Bronchial epithelial cell (primary cell): ENCODE measurements at places on chromosomes 6 and 20.

GRCh38 chr6:8858854-8859331, 423.5 kb upstream of the SLC35B3 start:
- no peak for DNase-seq

- no peak for DNase-seq
Measured at GRCh38 chr6:31727034-31727716, 1.9 kb downstream of the DDAH2 start.

DNA sequence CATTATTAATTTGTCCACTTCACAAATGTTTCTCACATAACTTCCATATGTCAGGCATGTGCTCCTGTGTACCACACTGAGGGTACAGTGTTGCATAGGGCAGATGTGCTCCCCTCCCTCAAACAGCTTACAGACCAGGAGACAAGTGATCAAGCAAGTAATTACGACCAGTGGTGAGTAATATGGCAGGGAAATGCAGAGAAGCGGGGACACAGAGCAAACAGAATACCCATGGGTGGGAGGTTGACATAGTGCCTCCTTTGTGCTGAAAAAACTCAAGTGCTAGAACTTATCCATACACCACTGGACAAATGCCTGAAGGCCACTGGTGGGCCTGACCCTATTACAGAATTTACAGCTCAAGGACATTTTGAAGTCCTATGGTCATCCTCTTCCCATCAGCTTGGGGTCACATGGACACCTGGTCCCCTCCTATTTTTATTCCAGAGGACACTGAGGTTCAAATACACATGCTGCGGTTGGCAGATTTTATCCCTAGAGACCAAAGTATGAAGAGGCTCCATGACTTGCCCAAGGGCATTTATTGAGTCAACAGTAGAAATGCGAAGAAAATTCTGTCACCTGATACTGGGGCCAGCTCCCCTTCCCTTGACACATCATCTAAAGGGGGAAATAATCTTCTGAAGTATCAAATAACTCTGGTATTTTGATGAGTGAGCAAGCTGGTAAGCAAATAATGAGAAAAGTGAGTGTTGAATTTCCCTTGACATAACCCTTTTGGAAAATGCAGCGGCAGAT, 116.6 kb downstream of the QRSL1 start:
- DNase-seq: peak; percentile 95

DNA sequence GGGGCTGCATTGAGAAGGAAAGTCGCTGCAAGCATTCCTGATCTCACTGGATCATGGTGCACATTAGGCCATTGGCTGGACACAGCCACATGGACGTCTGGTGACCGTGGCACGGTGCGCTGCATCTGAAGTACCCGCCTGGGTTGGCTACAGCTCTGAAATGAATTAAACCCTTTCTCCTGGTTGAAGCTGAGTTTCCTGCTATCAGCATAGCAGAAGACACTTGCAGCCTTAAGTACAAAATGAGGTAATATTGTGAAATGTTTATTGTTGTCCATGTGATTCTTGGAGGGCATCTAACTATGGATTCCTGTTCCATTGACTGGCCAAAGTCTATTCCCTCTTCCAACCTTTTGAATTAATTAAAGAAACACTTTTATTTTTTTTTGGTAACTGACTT, 89.8 kb upstream of the ADTRP start:
- DNase-seq: no peak

GRCh38 chr6:134657343-134657742, 292.6 kb downstream of the ALDH8A1 start:
- no peak for DNase-seq

GRCh38 chr20:51258582-51259165, 235.8 kb upstream of the KCNG1 start:
- peak; percentile 95 for DNase-seq

GRCh38 chr20:38840053-38840893, 34.8 kb downstream of the PPP1R16B start:
- DNase-seq: no peak

- no peak for DNase-seq
Measured at GRCh38 chr20:10047427-10047826, 12.6 kb downstream of the ANKEF1 start.

- DNase-seq: peak; percentile 12
Measured at GRCh38 chr20:51628533-51629398, 86.2 kb upstream of the NFATC2 start.

- DNase-seq: no peak
Measured at GRCh38 chr20:22429175-22430153, 154.9 kb downstream of the FOXA2 start.

DNA sequence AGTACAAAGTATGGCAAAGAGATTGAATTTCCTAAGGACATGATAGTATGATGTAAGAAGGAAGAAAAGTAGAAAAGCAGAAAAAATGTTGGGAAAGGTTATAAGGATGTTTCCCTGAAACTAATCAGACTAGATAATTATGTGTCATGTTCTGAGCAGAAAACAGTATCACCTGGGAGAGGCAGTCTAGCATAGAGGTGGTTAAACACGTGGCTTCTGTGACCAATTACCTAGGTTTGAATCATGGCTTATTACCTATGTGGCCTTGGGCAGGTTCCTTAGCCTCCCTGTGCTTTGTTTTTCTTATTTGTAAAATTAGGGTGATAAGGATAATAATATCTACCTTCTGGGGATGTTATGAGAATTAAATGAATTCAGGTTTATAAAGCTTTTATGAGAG, 38.0 kb downstream of the SCGN start:
- peak; percentile 49 for DNase-seq

- DNase-seq: no peak
Measured at GRCh38 chr6:26123675-26123946, 36.4 kb downstream of the HFE start.

GRCh38 chr6:75770844-75771243, 21.8 kb downstream of the MYO6 start:
- no peak for DNase-seq

DNA sequence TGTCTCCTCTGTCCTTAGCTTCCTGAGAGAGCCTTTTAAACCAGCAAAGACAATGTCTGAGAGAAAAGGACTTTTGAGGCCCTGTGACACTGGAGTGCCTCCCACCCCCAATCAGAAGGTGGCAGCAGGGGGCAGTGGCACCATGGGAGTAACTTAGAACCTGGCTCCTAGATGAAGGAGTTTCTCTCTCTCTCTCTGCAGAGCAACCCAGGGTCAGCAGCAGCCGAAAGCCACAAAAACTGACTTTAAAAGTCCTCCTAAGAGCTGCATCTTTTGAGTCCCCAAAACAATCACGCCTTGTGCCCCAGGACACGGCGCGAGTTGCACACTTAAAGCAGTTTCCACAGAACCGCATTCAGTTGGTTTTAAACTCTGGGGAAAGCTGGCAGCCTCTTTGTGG, 5.3 kb upstream of the TCP11 start:
- peak; percentile 43 for DNase-seq

GRCh38 chr6:108423982-108424705, 129.3 kb downstream of the AFG1L start:
- DNase-seq: no peak

GRCh38 chr6:69294407-69294806, 502.4 kb downstream of the LMBRD1 start:
- no peak for DNase-seq

DNA sequence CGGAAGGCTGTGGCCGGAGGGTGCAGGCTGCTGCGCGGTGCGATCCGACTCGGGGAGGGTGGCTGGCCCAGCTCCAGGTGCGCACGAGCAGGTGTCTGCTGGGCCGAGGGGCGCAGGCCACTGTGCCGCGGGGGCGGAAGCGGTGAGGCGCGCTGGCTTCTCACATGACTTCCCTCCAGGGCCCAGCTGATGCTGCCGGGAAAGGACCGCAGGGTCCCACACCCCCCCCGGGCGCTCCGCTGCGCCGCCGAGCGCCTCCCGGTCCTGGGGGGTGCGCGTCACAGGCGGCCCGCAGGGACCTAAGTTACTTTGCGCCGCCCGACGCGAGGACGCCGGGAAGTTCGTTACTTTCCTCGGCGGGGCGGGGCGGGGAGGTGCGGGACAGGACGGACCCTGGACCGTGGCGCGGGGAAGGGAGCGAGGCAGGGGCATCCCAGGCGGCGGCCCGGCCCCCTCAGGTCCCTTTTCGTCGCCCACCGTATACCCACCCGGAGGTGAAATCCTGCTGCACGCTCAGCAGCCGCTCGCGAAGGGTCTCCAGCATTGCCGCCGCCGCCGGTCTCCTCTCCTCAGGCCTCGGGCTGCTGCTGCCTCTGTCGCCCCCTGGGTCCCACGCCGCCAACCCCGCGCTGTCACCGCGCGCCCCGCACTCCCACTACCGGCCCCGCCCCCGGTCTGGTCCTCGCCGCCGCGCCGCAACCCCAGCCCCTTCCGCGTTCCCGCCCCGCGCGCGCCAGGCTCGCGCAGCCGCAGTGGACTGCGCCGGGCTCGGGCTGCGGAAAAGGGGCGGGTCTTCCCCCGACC, at the start of gene DTNBP1:
DTNBP1 (minus strand) TSS at position 703 of the 804 bp plus-strand sequence; CDS start at position 544, 159 bp downstream.
- DNase-seq: peak; percentile 40

DNA sequence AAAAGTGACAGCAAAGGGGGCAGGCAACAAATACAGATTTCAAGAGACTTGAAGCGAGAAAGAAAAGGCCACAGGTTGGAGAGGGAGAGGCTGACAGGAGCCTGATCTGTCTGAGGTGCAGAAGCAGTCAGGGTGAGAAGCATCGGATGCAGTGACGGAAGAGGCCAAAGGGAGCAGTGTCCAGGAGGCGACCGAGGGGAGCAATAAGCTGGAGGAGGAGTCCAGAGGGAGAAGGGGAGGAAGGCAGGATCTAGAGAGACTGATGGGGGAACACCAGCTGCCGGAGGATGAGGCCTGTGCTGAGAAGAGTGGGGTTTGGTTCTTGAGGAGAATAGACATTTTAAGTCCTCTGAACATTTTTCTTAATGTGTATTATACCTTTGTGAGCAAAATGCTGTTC, 23.8 kb downstream of the FARS2 start:
- DNase-seq: no peak

DNA sequence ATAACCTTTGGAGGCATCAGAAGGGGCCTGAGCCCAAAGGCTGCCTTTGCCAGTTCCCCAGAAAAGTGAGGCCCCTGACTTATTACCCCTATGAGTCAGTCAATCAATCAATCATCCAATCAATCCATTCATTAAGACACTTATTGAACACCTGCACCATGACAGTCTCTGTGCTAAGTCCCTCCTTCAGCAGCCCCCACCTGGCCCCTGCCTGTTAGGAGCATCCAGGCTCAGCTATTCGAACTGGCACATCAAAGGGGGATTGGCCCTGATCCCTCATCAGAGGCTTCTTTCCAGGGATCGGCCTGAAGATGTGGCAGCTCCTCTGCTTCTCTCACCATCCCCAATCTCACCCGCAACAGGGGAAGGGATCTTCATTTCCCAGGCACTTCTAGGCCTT, 27.7 kb upstream of the VEGFA start:
- no peak for DNase-seq

- DNase-seq: no peak
Measured at GRCh38 chr20:47484303-47484702, 17.4 kb upstream of the NCOA3 start.

DNA sequence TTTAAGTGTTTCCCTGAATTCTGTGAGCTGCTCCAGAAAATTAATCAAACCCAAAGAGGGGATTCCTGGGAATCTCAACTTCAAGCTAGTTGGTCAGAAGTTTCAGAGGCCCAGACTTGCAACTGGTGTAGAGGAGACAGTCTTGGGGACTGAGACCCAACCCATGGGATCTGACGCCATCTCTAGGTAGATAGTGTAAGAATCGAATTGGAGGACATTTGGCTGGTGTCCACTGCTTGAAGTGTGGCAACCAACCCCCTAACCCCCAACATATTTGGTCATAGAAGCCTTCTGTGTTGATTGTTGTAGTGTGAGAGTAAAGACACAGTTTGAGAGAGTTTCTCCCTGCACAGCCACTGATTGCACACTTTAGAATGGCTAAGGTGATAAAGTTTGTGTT, 103.5 kb upstream of the CARMIL1 start:
- DNase-seq: no peak

- DNase-seq: no peak
Measured at GRCh38 chr6:79902046-79902445, 45.3 kb downstream of the ELOVL4 start.

DNA sequence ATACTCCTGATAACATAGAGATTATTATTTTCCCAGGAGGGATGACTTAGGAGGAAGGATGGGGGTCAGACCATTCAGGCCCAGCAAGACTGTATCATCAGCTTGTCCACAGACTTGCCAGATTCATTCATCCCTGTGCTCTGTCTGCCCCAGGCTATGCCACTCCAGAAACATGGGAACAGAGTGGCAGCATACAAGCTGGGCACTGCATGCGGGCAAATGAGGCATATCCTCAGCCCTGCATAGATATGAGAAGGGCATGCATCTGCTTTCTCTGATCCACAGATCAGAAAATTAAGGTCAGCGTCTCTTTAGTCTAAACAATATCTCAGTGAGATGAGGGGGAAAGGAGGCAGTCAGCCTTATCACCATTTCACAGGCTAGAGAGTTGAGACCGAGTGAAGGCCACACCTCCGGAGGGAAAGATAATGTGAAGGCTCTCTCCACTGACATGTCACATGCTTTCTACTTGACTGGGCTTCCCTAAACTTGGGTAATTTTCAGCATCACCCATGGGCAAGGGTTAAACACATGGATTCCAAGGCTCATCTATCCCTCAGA, 140.5 kb downstream of the TFAP2B start:
- no peak for DNase-seq

GRCh38 chr20:62952373-62952967, at the start of gene SLC17A9:
Gene SLC17A9 (plus strand): TSS chr20:62952709. CDS start chr20:62952831, 122 bp downstream.
- DNase-seq: no peak

DNA sequence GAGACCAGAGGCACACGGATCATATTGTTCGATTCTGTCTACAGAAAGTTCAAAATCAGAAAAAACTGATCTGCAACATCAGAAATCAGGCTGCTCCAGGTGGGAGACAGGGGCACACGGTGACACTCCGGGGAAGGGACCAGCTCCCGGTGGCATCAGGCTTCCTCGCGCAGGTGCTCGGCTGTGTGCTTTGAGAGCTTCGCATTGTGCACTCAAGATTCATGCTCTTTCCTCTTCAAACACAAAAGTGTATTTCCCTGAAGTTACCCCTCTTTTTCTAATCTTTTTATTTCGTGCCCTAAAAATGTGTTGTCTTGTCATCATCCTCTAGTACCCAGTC, 108.1 kb downstream of the DLL1 start:
- DNase-seq: no peak

GRCh38 chr6:100838011-100838410, 43.1 kb downstream of the ASCC3 start:
- DNase-seq: no peak

DNA sequence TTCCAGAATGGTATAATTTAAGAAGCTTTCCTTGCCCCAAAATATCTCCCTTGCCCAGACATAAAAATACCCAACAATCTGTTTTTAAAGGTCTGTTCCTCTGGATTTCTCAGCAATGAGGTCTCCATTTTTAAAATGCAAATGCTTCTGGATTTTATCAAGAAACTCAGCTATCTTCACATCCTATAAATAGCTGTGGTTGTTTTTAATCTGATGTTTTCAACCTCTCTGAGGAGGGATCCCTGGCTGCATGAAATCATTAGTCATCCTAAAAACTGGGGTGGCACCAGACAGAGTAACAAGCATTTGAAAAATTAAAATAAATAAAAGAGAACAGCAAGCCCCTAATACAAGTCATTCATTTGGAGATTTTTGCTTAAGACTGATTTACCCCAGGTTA, 168.5 kb upstream of the ID4 start:
- no peak for DNase-seq
